ENCODE measurements at places on chromosomes 6 and 20.
A peak's percentile ranks its signal among the peaks of the same experiment; 100 is the strongest.

- DNase-seq = no peak
Observed at GRCh38 chr20:41478026-41478425, 111.4 kb upstream of the EMILIN3 start.

GRCh38 chr20:40104959-40105358 lies 584.1 kb downstream of the MAFB start:
- DNase-seq = no peak

DNA sequence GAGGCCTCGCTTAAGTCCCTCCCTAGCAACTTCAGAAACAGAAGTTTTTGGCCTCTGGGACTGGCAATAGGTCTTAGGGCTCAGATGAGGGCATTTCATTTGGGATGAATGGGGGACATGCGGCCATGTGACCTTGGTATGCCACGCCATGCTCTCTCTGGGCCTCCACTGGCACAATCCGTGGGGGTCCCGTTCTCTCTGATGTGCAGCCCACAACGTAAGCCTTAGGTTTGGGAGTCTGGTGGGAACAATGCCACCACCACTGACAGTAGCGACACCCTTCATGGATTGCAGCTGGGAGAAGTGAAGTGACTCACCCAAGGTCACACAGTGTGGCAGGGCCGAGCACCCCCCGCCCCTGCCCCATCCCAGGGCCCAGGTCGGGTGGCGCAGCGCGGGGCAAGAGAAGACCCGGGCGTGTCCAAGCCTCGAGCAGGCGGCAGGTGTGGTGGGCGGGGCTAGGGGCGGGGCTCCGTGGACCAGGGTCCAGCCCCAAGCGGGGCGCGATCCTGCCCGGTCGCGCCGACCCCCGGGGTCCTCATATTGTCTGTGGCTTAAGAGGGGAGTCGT lies 864 bp upstream of the CEBPB start:
- DNase-seq = no peak

GRCh38 chr6:146913842-146914488 lies 290.3 kb upstream of the STXBP5 start:
- peak; percentile 85 for DNase-seq

- no peak for DNase-seq
Observed at GRCh38 chr6:16344756-16345155, 106.4 kb downstream of the GMPR start.

DNA sequence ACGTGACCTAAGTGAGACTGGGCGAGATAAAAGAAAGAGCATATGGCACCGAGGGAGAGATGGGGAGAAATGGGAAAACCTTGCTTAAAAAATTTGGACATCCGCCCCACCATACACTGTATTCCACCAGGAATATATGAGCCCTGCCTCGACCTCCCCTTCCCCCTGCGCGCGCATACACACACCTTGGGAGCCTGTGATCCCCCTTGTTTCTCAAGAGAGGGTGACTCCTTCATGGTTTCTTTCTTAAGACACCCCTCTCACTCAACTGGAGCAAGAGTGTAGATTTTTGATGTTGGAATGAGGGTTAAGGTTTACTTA lies 480 bp downstream of the ABCF1 start:
- no peak for DNase-seq

DNA sequence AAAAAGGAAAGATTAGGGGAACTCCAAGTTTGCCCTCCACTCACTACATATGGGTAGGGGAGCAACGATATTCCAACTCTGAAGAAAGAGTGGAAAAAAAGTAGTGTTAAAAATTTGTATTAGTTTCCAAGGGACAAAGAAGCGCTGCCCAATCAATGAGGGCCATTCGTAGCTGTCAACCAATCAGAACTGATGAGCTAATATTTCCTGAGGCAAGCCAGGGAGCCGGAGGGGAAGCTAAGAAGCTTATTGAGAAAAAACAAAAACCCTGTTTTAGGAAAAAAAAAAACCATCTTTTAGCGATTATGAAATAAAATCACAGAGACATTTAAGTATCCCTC lies 59.5 kb downstream of the TRIM38 start:
- peak; percentile 72 for DNase-seq

DNA sequence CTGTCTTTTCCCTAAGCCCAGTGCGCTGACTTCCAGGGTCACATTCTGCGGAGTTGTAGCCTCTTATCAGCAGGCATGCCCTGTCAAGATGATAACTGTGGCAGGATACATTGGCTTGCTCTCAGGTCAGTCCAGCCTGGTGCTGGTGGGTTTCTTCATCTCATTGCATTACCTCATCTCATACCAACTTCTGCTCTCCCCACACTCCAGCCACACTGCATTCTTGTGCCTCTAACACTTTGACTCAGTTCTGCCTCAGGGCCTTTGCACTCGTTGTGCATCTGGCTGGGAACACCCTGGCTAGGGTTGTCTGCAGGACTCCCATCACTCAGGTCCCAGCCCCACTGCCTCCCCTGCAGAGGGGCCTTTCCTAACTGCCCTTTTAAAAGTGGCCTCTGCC lies 110.3 kb upstream of the BACH2 start:
- DNase-seq = no peak

GRCh38 chr20:57940376-57940775 lies 230.6 kb upstream of the PMEPA1 start:
- no peak for DNase-seq

DNA sequence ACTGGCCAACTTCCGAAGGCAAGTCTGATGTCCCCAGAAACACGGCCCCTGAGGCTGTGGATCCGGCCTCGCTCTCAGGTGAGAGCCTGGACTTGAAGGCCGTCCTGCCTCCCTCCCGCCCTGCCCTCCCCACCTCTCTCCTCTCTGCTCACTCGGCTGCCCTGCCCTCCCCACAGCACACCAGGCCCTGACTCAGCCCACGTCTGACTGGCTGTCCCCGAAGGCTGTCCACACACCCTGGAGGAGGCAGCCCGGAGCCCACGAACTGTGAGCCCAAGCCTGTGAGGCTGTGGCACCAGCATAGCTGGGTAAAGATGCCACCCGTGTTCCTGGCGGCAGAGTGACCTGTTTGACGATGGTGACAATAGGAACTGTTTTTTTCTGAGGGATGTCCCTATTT lies 16.3 kb downstream of the GATA5 start:
- no peak for DNase-seq

GRCh38 chr6:89199579-89199978 lies 17.6 kb downstream of the GABRR1 start:
- DNase-seq = no peak

DNA sequence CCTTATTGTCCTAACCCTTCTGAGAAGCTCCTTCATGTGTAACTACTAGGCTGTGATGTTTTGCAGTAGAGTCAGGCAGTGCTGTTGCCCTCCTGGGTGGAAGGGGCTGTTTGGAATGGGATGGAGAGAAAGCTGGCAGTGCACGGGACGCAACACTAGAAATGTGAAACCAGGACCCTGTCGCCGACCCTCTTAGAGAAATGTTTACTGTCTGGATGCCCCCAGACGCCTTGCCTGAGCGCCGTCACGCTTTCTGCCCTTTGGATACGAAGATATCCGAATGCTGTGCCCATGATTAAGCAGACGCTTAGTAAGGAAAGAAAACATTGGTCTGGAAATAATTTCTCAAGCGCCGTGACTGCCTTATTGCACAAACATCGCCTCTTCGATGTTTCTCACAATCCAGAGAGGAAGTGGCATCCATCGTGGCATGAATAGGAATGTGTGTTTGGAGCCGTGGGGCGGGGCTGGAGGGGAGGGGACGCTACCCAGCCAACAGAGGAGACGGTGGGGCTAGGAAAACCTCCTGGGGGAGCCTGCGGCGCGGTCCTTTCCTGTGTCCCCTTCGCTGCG lies 661 bp upstream of the PPP1R14C start:
- no peak for DNase-seq
